ENCODE measurements at places on chromosomes 7 and 10.

- DNase-seq, result no peak
Measured at GRCh38 chr7:155217634-155218033, 80.0 kb upstream of the INSIG1 start.

DNA sequence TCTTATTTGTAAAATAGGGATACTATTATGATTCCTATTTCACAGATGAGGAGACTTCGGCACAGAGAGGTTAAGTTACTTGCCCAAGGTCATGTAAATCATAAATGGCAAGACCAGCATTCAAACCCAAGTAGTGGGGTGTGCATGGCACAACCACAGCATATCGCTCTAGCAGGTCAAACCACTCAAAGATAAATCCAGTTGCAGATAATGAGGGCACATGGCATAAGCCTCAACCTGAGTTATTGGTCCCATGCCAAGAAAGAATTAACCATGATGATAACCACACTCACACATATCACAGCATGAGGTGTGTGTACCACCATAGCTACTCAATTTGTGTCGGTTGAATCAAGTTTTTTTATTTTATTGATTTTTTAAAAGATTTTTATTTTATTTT, 180.5 kb downstream of the CREB5 start:
- no peak for DNase-seq

GRCh38 chr10:80390740-80391139, 17.6 kb upstream of the PRXL2A start:
- DNase-seq, result no peak

- no peak for DNase-seq
Measured at GRCh38 chr7:490461-491291, 29.0 kb downstream of the PDGFA start.

DNA sequence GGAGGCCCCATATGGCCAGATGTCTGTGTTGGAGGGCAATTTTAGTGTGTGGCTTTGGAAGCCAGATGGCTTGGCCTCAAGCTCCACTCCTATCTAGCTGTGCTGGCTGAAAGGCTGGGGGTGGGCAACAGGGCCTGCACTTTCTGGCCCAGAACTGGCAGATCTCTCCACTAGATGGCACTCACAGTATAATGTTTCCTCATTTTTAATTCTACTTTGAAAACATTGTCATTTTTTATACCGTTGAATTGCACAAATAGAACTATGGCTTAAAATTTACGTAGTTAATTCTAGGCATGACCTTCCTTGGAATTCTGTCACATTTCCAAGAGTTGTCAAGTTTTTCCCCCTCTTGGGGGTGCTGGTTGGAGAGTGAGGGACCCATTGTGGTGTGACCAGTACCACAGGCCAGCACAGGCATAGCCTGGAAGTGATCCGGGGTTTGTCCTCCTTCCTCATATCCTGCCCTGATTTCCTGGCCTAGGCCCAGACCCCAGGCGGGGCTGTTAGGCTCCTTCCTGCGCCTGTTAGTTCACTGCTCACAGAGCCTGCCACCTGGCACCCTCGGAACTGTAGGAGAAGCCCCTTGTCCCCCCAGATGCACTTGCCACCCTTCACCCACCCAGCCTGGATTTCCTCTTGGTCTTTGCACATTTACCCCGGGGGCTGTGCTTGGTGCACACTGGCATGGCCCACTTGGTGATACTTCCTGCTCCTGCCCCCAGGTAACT, 52.8 kb downstream of the ARHGAP22 start:
- DNase-seq, result peak; percentile 20

DNA sequence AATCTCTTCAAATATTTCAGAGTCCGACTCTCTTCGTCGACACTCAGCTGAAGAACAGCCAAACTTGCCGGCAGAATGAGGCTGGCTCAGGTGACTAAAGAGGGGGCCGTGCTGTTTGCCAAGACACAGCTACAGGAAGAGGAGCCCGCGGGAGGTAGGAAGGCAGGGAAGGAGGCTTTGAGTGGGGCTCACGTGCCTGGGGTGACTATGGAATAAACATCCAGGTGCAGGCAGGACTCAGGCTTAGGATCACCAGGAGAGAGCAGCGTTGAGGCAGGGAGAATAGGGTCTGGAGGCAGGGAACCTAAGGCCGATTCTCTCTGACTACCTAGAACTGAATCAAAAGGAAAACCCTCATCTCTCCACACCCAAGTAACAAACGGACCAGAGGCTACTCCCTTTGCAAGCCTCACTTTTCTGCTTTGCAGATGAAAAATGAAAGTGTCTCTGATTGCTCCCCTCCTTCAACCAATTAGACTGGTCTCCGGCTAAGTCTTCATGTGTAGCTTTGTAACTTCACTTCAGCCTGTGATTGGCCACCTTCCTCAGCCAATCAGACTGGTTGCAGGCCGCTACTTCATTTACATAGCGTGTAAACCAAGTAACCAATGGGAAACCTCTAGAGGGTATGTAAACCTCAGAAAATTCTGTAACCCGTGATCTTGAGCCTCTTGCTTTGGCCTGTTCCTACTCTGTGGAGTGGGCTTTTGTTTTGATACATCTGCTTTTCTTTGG, 19.7 kb upstream of the BNIP3 start:
- no peak for DNase-seq

- no peak for DNase-seq
Measured at GRCh38 chr7:101555269-101555920, 73.7 kb downstream of the MYL10 start.

GRCh38 chr7:76292213-76292573, 10.3 kb upstream of the HSPB1 start:
- no peak for DNase-seq

DNA sequence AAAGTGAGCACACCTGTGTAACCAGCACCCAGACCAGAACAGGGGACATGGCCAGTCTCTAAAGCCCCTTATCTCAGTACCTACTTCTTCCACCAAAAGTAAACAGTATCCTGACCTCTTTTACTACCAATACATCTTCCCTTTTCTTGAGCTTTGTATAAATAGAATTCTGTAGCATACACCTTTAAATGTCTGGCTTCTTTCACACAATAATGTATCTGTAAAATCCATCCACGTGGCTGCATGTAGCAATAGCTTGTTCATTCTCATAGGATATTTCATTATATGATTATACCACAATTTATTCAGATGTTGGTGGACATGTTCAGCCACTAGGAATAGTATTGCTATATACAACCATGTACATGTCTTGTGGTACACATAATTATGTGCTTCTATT, 40.6 kb downstream of the BTBD16 start:
- DNase-seq, result no peak

DNA sequence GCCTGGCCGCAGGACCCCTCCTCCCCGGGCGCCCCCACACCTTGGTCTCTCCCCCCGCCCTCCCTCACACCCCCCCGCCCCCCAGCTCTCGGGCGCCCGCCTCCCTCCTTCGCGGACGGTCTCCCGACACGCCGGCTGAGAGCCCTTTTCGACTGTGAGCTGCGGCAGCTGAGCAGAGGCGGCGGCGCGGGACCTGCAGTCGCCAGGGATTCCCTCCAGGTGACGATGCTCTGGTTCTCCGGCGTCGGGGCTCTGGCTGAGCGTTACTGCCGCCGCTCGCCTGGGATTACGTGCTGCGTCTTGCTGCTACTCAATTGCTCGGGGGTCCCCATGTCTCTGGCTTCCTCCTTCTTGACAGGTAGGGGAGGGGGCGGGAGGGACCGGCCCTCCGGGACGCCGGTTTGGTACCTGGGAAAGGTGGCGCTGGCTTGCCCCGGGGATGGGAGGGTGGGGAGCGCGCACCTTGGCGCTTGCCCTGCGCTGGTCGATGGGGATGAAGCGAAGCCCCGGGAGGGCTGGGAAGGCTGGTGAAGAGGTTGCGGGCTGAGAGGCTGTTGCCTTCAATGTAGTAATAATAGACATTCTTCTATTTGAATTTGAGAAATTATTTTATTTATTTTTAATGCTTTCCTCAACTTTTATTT, at the start of gene BMPER:
Gene BMPER, plus strand, starts transcription at position 151 of the 644 bp plus-strand sequence. Its CDS starts 75 bp downstream, at position 226.
- no peak for DNase-seq

DNA sequence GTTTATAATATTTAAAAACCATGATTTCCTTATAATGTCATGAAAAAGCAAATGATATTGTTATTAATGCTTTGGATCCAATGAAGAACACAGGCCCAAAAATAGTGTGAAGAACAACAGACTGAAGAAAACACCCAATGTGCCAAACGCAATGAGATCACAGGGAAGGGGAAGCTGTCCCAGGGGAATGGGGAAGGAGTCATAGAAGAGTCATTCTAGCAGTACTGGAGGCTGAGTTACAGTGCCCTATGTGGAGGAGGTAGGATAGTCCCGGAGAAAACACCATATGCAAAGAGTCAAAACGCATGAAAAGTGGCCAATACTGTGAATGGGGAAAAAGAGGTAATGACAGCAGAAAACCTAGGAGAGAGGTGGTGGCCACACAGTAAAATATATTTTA, 50.9 kb downstream of the TPK1 start:
- DNase-seq, result no peak

DNA sequence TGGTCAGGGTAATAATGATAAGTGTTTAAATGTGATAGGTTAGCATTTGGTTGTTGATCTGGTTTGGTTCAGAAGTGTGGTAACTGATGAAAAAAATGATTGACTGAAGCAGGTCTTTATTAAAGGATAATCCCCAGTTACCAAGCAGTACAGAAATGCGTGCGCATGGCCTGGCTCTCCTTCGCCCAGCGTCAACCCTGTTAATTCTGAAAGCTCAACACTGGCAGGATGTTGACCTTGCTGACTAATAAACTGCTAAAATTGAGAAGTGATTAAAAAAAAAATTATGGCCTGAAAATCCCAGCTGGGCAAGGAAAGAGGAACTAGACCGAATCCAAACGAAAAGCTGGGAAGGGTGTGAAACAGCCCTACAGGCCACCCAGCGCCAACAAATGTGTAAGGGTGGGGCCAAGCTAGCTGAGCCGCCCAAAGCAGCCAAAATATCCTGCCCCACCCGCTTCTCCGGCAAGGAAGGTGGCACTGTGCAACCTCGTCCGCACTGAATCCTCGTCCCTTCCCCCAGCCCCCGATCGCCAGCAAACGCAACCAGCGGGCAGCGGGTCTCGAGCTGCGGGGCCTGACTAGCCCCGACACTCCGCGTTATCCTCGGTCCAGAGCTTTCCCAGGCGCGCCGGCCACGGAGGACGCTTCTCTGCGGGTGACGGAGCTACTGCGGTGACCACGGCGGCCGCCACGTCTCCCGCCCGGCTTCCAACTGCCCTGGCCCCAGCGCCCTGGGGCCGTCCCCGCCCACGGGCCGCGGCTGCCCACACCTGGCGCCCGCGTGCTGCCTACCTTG, 561 bp downstream of the SHTN1 start:
- no peak for DNase-seq

DNA sequence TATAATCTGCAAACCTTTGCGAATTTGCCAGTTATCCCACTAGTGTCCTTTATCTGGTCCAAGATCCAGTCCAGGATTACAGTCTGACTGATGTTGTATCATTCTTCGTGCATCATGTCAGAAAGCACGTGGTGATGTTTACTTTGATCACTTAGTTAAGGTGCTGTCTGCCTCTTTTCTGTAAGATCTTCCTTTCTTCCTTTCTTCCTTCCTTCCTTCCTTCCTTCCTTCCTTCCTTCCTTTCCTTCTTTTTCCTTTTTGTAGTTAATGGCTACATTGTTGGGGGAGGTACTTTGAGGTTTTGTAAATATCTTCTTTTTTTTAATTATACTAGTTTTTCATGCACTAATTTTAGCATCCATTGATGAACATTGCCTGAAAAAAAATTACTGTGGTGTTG, 80.3 kb downstream of the LCOR start:
- no peak for DNase-seq

- DNase-seq, result no peak
Measured at GRCh38 chr10:30709700-30710358, 80.3 kb upstream of the LYZL2 start.

DNA sequence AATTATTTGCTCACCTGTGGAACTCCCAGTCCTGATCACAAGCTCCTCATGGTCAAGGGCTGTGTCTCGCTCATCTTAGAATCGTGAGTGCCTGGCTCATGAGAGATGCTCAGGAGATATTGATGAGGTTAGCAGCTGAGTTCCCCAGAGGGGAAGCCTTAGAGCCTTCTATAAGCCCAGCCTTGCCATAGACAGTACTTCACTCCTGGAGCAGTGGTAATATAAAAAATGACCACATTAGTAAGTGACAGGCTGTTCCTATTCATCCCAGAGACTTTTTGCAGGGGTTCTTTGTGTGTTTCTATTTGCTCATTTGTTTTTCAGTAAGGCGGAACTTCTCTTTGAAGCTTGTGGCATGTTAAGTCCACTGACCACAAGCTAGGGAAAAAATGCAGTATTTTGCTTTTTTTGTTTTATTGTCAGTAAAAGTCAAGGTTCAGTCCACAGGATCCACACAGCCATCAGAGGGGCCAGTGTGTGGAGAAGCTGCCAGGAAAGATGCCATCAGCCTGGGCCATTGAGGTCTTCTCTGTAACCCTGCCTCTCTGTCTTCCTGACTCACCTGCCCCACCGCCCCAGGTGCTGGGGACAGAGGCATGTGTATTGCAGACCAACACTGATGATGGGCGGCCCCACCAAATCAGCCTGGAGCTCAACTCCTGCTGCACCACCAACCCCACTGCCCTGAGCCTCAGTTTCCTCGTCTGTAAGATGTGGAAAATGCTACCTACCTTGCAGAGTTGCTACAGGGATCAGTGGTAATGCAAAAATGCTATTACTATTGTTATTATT, 36.4 kb upstream of the JCAD start:
- no peak for DNase-seq

GRCh38 chr7:101328159-101328558, 6.5 kb upstream of the IFT22 start:
- DNase-seq, result no peak

- no peak for DNase-seq
Measured at GRCh38 chr10:62733654-62734293, 70.7 kb upstream of the ADO start.

GRCh38 chr7:130947792-130948580, 214.0 kb upstream of the KLF14 start:
- DNase-seq, result no peak

DNA sequence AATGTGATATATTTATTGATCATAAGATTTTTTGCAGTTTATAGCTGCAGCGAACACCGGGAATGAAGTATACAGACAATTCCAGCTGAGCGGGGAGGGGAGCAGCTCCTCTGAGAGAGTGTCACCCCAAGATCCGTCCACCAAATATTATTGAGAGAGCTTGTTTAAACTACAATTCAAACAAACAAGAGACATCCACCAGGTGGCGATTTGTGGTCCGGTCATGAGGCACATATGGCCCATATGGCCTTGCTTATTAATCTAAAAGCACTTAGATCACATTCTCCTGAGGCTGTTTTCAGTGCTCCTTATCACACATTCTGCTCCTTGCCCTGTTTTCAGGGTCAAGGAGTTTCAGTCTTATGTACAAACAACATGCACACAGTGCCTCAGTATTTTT, 83.1 kb downstream of the THSD7A start:
- no peak for DNase-seq

- DNase-seq, result no peak
Measured at GRCh38 chr10:49254556-49255318, 44.2 kb upstream of the C10orf71 start.

GRCh38 chr7:100679927-100680575, 6.5 kb downstream of the GNB2 start:
- DNase-seq, result no peak

DNA sequence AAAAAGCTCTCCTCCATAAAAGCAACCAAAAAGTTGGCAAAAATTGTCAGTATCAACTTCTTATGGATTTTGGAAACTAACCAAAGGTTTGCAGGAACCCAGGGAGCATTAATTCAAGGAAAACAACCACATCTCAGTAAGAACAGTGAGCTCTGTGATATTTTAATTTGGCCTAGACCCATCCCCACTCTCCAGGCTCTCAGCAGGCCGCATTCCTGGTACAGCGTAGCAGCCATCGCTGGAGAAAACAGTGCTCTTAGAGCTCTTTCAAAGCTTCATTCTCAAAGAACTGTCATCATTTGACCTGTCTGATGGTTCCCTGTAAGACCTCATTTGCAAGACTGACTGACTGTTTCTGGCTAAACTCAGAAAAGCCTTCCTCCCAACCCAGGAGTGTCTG, 81.9 kb downstream of the NUDCD3 start:
- no peak for DNase-seq

- no peak for DNase-seq
Measured at GRCh38 chr7:11373546-11374142, 400.0 kb downstream of the PHF14 start.

Data from cerebellar nuclear complex (tissue), 1 donor.